ENCODE measurements at places on chromosomes 3 and 15.

DNA sequence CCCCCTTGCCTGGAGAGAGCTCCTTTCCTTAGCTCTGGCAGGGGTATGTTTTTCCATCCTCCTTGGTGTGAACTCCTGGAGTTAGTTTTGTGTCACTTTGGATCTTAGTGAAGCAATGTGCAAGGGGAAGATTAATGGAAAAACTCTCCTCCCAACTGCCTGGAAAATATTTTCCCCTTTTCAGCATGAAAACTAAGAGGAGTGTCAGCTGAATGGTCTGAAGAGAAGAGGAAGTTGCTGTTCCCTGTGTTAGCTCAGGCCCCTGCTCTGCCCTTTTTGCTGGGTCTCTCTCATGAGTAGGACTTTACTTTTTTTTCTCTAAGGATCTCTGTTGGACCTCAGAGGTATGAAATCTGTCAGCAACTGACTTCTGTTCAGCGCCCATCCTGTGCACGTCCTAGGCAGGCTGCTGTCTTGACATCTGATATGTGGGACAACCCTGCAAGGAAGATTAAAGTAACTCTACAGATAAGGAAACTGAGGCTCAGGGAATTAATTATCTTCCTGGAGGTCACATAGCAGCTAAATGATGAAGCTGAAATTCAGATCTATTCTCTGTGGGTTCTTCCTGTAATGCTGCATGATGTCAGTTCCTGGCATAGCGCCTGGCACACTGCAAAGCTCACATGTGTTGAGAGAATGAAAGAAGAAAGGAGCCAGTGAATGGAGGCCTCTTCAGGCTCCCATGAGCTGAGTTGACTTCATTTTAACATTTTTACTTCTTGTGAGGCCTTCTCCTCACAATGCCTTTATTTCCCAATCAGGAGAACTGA is 109.7 kb upstream of the GALNT15 start:
- DNase-seq: no peak

DNA sequence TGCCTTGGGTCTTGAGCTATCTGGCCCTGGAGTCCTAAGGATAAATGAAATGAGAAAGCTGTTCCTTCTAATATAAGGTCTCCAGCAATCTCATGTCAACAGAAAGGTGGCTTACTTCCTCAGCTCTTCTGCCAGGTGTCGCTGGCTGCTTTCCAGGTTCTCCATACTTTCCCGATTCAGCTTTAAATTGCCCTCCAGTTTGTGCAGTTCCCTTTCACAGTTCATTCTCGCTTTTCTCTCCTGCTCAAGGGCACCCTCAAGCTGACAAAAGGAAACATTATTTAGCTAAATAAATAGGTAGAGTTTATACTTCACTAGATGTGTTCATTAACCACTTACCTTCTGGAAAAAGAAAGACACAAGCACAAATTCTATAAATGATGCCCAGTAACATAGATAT is 73.0 kb downstream of the MYH15 start:
- no peak for DNase-seq

- no peak for DNase-seq
Measured at GRCh38 chr3:134287512-134287911, 36.9 kb upstream of the RYK start.

GRCh38 chr15:55969582-55969981 is 23.8 kb downstream of the NEDD4 start:
- DNase-seq: no peak

- DNase-seq: no peak
Measured at GRCh38 chr3:180640987-180641386, 38.3 kb downstream of the CCDC39 start.

DNA sequence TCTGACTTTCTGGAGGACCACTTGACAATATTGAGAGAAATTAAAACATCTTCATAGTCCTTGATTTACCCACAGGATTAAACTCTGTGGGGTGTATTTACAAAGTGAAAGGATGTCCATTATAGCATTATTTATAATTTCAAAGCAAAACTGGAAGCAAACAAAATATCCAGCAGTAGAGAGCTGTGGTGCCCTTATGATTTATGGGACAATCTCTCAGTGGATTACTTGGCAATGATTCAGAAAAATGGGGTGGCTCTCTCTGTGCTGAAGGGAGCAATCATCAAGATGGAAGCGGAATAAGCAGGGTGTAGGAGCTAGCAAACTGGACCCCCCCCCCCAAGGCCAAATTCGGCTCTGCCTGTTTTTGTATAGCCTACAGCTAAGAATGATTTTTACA is 9.0 kb downstream of the PPCDC start:
- DNase-seq: no peak

- no peak for DNase-seq
Measured at GRCh38 chr3:50186096-50186495, 5.3 kb upstream of the GNAT1 start.

DNA sequence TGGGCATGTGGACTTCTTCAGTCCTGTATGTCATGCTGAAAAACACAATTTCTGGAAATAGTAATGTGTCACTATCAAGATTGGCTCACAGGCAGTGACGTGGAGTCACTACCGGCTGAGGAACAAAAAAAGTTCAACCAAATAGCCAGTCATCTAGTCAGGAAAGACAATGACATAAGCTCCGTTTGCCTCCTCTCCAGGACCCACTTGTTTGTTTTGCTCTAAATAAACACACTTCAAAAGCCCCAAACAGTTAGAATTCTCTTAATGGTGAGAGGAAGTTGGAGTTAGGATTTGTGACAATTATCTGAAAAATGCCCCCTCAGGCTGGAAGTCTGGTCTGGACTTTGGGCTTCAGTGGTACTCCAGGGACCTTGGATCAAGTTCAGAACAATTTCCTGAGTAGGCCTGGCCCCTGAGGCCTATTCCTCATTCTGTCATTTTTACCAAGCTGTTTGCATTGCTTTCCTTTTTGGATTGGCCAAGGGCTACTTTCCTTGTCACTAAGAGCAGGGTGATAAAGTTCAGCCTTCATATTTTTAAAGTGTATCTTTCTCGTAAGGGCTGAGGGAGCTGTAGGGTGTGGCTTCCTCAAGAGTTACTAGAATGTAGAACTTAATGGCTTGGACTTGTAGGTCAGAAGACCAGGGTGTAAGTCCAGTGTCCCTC is 98.9 kb downstream of the EOMES start:
- DNase-seq: no peak

- no peak for DNase-seq
Measured at GRCh38 chr15:94631608-94632007, 400.2 kb downstream of the MCTP2 start.

DNA sequence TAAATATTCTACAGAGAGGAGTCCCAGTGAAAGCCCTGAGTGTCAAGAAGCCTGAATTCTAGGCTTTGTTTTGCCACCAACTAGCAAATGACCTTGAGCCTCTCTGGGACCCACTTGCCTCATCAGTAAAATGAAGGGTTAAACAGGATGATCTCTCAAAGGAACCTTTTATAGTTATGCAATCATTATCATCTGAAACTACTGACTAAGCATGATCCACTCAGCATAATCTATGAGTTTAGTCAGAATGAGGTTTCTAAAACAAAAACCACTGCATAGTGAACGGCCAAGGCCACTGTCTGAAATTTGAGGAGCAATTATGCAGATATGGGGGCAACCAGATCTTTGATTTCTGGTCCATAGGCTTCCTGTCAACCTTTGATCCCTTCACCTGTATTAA is 319.0 kb downstream of the MECOM start:
- no peak for DNase-seq

- DNase-seq: no peak
Measured at GRCh38 chr15:68177742-68178141, 27.4 kb downstream of the CALML4 start.

DNA sequence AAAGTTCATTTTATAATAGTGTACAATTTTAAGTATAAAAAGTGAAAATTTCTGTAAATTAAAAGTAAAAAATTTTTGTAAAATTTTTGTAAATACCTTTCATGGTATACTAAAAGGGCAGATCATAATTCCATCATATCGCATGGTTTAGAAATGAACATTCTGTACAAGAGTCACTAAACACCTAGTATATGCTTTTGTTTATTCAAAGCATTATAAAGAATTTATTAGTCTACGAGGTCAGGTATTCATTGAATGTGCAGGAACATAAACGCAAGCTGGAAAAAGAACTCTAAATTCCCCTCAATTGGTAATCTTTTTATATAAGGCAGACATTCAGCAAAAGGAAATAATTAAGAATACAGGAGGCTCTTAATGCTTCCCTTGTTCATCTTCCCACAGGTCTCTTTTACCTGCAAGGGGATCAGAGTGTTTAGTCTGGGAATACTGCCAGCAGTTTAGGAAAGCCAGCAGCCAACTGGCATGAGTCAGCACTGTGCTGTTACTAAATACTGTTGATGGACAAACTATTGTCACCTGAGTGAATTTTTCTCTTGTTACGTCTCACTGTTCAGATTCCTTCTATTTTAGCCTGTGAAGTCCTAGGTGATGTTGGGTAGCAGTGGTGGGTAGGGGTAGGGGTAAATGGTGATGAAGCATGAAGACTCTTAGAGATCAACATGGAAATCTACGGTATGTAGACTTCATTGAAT is 70.1 kb downstream of the UQCC5 start:
- no peak for DNase-seq

DNA sequence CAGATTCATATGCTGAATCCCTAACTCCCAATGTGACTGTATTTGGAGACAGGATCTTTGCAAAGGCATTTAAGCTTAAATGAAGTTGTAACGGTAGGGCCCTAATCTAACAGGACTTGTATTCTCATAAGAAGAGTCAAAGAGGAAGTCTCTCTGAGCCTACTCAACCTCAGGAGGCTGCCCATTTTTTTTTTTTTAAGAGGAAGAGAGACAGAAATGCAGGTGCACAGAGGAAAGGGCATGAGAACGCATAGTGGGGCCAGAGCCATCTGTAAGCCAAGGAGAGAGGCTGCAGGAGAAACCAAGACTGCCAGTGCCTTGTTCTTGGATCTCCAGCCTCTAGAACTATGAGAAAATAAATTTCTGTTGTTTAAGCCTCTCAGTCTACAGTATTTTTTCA is 28.4 kb downstream of the ZNF860 start:
- DNase-seq: no peak

DNA sequence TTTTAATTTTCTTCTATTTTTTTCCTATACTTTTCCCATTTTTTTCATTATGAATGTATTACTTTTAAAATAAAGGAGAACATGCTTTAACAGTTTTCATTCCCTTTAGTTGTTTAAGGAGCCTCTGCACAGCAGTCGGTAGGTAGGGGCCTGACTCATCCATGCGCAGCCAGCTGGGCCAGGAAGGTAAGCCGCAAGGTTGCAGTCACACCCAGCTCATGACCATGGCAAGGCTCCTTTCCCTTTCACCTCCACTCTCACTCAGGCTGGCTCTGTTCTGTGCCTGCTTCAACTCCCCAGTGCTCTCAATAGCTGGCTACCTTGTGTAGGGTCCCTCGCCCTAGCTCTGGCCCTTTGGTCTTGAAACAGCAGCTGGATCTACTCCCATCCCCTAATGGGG is 17.4 kb upstream of the ANKRD34C start:
- DNase-seq: no peak

DNA sequence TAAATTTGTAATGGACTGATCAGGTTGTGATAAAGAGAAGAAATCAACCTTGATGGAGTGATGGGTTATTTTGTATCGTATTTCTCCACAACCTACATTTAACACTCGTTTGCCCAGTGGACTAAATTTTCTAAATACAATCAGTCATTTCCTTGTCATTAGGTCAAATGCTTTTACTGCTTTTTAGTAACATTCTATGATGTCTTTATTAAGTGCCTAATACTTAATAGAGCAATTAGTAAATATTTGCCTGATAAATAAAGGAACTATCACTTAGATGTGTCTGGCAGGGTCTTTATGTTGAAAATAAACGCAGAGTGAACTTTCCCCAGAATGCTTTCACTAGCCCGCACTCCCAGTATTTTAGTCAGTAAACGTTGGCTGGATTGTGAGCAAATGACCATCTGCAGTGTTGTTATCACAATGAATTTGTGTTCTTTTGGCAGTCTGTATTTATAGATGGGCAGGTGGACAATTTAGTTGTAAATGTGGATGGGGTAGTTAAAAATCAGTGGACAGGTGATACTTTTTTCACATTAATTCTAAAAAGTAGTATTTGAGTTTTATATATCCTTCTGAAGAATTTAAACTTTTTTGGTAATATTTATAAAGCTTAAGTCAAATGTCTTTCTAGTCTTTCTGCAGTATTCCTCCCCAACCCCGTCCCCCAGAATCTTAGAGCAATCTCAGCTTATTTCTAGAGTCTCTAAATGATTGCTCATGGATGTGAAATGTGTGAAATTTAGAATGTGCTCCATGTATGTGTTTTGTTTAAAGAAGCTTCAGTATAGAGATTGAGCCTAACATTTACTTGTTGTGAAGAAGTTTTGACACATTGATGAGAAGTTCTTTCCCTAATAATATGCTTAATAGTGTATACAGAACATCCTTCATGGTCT is 4.9 kb downstream of the USP3 start:
- DNase-seq: no peak

DNA sequence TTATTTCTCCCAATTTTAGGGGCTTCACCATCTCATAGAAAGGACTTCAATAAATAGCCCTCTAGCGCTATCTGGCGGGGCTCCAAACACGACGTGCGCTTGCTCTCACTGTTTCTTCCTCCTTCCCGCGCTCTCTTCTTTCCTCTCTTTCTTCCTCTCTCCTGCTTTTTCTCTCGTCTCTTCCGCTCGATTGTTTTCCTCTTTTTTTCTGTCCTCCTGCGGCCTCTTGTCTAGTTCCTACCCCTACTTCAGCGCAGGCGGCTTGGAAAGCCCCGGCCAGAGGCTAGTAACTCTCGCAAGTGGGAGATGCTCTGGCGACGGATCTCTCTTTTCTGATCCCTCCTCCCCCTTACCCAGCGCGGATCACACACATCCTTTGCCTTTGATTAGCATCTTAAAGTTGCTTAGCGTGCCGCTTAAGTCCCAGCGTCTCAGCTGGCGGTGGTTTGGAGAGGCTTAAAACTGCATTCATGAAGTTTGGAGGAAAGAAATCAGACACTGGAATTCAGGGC is 6.2 kb upstream of the MEIS2 start:
- DNase-seq: no peak

DNA sequence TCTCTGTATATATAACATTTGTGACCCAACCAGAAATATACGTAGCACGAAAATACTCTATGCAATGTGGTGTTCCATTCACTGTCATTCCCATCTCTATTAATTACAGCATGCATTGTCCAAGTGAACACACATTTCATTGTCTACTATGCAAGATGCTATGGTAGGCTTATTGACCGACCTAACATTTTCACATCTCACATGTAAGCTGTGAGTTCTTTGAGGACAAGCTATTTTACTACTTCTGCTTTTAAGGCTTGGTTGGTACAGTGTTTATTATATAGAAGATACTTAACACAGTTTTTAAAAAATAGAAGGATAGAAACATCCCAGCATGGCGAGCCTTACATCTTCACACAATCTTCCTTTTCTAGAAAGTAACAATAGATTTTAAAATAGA is 164.4 kb downstream of the KLHL25 start:
- DNase-seq: no peak

GRCh38 chr3:14852717-14853116 is 34.0 kb downstream of the FGD5 start:
- no peak for DNase-seq

GRCh38 chr3:163306405-163306804 is 1771.9 kb downstream of the SI start:
- no peak for DNase-seq

DNA sequence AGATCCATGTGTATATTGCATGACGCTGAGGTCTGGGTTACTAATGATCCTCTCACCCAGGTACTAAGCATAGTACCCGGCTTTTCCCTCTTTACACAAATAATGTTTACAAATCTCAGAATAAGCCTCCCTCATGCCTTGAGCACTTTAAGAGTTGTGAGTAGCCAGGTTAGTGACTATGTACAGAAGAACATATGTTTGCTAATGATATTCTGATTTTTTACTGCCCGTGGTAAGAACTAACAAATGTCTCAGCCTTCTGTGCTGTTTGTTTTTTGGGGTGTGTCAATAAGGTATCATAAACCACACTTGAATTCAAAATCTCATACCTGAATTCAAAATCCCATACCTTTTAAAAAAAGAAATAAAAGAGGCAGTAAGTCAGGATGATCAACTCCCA is 59.5 kb downstream of the ABCC5 start:
- DNase-seq: no peak

Measured in cortex of kidney (tissue), 1 donor.